Hippocampal formation (tissue), 2 donors: ENCODE measurements at places on chromosomes 3 and 15.

GRCh38 chr3:104396974-104397669 lies 969.6 kb upstream of the ALCAM start:
- no peak for DNase-seq

GRCh38 chr15:91469632-91470567 lies 369.8 kb downstream of the SV2B start:
- DNase-seq, result no peak

DNA sequence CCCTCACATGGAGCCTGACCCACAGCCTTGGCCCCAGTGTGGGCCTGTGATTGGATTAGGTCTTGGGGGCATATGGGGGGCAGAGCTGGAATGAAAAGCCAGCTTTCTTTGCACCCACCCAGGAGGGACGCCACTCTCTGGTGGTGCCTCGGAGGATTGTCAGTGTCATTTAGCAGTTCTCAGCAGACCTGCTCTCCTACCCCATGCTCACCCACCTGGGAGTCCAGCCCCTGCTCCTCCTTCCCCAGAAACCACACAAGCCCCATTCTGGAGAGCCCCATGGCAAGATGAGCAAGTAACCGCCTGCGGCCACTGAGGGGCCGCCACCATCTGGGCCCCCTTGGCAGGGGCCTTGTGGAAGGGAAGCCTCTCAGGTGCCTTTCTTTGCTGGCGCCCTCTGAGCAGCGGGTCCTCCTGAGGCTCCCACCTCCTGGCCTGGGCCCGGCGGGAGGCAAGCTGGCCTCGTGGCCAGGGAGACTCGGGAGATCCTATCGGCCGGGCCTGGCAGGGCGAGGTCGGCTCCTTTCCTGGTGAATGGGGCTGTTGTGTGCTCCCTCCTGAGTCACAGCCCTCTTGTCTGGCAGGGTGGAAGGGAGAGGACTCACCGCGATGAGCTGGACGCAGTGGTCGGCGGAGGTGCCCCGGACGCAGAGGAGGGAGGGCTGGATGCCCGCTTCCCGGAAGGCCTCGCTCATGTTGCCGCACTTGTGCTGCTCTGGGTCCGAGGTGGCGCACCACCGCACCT lies 2.3 kb downstream of the MELTF start:
- no peak for DNase-seq

DNA sequence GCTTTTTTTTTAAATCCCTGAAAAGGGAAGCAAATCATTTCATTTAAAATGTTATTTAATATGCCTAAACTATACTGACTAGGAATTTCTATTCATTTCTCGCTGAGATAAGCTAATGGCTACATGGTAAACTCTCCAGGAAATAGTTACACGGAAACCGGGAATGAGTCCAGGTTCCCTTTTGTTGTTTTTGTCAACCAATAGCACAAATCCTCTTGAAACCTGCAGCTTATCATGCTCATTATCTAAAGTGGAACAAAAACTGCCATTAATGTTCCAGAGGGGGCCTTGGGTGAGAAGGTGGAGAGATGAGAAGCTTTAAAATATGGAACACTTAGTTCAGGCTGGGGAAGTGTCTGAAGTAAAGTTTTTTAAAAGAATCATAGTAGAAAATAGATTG lies 113.5 kb upstream of the ALCAM start:
- DNase-seq, result no peak

DNA sequence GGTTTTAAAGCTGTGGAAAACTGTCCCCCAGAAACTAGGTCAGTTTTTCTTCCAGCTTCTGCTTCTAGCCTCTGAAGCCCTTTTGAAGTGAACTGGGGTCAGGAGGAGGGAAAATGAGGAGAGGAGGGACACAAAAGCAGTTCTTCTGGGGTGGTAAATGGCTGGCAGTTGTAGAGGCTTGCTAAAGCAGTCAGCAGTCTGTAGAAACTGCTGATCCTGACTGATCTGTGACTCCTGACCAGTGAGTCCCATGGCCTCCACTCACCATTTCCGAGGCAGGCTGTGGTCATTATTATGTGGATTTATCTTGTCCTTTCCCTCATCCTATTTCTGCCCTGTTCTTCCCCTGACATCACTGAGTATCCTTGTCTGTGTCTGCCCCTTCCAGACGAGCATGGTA lies 276.4 kb upstream of the ROPN1 start:
- no peak for DNase-seq
